ENCODE measurements at places on chromosomes 2 and 18.

- no peak for DNase-seq
Measured at GRCh38 chr18:79011300-79011870, 31.8 kb downstream of the SALL3 start.

GRCh38 chr2:33136566-33136965 is 189.8 kb downstream of the LTBP1 start:
- DNase-seq: no peak

- peak; percentile 89 for DNase-seq
Measured at GRCh38 chr2:121810959-121811853, 55.8 kb downstream of the TSN start.

DNA sequence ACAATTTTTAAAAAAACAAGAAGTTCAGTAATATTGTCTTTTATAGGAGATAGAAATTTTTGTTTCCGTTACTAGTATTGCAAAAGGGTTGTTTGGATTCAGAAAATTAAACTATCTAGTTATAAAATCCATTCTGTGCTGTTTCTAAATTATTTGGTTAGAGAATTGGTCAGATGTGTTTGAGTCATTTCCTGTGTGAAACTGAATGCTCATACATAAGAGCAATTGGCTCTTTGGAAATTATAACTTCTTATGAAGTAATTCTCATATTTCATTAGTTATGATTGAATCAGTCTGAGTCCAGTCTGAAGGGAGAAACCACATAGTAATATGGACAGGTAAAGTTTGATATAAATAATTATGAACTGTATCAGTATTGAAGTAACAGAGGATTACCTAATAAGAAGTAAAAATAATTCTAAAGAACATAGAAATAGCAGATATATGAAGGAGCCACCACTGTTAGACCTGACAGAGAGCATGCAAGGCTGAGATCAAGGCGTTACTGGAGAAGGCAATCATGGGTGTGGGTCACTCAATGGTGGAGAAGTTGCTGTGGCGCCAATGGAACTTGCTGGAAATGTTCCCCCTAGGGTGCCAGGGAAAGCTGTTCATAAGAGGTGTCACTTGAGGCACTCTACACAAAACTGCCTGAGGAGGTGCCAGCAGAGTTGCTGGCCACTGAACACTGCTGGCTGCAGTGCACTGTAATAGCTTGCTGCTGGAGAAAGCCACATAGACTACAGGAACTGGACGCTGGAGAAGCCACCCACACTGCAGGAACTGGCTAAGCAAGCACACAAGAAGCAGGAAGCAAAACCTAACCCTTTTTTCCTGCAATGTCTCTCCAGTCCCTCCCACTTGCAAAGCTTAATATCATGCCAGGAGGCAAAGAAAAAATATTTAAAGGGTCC is 18.0 kb upstream of the FAP start:
- DNase-seq: no peak

- no peak for DNase-seq
Measured at GRCh38 chr18:44968336-44968735, 287.6 kb downstream of the SETBP1 start.

DNA sequence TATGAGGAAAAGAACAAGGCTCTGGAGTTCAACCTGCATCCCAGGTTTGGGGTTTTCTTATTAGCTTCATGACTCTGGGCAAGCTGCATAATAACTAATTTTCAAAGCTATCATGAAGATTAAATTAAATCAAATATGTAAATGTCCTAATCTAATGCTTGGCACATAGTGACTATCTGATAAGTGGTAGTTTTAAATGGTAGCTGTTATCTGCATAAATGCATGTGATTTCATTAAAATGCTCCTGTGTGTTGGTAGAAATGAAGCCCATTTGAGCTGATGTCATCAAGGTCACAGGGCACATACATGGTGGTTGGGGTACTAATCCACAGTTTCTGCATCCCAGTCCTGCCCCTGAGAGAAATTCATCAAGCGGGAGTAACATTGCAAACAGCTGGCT is 428.8 kb downstream of the LRATD1 start:
- no peak for DNase-seq

DNA sequence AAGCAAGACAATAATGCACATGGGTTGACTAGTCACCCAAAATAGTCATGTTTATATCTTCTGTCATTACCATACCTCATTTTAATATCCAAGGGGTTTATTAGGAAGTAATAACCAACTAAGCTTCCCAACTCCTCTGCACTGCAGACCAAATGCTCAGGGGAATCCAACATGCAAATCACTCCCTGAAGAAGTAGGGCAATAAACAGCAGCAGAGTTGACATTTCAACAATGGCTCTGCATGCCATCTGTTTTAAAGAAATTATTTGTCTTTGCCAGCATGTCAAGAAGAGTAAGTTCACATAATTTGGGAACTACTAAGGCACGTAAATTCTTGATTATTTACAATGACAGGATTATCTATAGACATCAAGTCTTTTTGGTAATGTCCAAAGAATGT is 84.4 kb upstream of the LYPD1 start:
- no peak for DNase-seq

GRCh38 chr2:69505710-69506109 is 68.5 kb upstream of the NFU1 start:
- no peak for DNase-seq

GRCh38 chr2:201965550-201965949 is 68.1 kb upstream of the FZD7 start:
- DNase-seq: no peak

GRCh38 chr2:58502931-58503330 is 261.8 kb upstream of the FANCL start:
- no peak for DNase-seq

DNA sequence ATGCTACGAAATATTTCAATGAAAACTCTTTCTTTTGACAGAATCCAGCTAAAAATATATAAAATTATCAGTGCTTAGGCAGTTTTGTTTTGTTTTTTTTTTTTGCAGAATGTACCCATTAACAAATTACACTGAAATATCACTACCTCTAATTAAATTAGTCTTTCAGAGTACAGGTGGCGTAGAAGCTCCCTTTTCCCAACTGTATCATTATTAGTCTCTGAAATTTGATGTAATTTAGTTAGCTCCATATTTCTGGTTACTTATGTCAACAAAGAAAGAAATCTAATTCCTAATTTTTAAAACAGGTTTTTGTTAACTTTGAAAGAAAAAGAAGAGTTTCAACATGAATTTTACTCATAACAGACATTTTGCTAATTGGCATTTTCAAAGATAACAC is 149.2 kb downstream of the CDH2 start:
- DNase-seq: no peak

DNA sequence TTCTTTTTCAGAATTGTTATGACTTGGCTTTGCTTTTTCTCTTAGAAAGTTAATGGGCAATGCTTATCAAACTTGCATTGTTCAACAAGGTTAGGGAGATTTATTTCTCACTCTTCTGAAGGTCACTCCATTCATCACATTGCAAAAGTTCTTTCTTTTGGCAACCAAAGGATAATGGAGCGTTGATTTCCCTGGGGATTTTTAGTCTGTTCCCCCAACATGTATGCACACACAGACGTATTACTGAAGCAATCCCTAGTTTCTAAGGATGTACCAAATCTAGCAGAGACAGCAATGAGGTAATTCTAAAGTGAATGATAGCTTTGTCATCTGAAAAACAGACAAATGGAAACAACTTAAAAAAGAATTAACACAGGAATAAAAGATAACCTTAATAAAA is 349.1 kb downstream of the NYAP2 start:
- DNase-seq: no peak

DNA sequence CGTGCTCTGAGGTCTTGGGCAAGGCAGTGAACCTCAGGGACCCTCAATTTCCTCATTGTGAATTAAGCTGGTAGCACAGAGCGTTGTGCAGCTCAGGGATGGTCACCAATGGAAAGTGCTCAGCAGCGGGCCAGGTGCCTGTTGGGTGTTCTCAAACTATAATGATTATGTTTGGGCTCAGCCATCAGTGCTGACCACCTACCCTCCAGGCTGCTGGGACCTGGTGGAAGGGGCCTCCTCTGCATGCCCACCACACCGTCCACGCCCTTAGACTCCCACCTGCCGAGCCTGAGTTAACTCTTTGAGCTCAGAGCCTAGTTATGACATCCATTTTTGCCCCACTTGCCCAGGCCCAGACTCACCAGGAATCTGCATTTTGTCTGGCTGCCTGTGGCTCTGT is 35.0 kb downstream of the GLI2 start:
- DNase-seq: no peak

DNA sequence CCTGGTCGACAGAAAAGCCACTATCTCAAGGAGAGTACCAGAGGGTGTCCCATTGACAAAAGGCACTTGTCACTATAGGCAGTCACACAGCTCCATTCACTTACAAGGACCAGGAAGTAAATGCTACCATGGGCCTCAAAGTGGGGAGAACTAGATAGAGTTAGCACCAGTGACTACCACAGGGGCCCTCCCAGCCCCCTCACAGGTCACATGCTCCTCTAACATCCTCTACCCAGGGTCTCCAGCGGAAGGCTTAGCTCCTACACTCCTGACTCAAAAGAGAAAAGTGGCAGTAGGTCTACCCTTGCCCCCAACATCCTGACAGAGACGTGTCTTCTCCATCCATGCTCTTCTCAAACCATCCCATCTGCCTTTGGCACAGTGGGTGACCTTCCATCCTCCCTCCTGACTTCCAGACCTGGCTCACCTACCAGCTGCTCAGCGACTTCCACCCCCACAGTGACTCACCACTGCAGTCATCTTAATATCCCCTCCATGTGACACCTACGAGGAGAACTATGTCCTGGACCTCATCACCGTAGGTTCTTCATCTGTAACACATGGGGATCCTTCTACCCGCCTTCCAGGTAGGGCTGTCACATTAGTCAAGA is 5.6 kb upstream of the DNMT3A start:
- no peak for DNase-seq

DNA sequence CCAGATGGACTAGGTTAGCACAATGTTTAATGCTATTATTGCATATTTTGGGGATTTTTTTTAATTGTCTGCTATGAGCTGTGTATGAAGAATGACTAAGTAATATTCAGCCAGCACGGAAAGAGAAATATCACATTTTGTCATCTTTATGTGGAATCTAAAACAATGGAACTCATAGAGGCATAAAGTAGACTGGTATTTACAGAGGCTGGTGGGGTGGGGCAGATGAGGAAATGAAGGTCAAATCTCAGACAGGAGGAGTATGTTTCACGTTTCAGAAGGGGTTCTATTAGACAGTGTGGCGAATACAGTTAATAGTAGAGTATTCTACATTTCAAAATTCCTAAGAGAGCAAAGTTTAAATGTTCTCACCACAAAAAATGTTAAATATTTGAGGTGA is 4.7 kb downstream of the CDH19 start:
- DNase-seq: no peak

- DNase-seq: peak; percentile 97
Measured at GRCh38 chr18:34697891-34698290, 12.2 kb upstream of the DTNA start.

DNA sequence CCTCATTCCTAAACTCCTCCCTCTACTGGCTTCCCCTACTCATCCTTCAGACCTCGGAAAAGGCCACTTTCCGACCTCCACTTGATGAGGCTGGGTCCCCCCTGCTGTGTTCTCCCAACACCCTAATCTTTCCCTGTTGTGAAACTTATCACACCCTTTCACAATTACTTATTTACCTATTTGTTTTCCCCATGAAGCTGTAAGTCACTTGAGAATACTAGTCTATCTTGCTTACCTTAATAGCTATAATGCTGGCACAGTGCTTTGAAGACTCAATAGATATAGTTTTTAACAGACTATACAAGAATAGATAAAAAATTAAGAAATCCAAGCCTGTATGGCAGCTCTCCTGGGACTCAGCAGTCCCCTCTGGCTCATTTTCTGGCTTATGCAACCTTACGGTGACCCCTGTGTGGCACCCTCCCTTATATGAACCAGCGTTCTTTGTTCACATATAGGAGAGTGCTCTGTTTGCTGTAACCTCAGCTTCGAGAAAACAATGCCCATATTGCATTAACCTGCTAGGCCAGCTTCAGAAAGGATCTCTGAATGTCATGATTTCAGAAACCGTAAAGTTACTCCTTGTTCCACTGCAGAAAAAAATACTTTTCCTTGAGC is 220.4 kb upstream of the PKDCC start:
- no peak for DNase-seq

- DNase-seq: no peak
Measured at GRCh38 chr2:142915502-142915901, 38.0 kb downstream of the KYNU start.

DNA sequence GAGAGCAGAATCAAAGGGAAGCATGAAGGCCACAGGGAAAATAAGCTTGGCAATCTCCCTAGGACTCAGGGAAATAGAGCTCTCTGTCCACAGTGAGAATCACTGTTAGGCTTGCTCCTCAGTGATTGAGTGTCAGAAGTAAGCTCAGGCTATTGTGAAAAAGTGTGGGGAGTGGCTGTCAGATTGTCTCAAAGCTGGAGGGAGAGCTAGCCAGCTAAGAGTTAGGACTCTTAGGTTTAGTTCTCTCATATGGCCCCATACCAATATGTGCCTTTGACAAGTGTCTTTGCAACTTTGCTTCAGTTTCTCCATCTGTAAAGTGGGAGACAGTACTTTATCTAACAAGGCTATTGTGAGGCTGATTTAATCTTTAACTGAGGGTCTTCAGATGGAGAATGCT is 17.2 kb downstream of the EIF4E2 start:
- DNase-seq: no peak

- no peak for DNase-seq
Measured at GRCh38 chr18:71849407-71849806, 694.7 kb downstream of the CBLN2 start.

- no peak for DNase-seq
Measured at GRCh38 chr2:192123847-192124246, 70.9 kb downstream of the TMEFF2 start.

DNA sequence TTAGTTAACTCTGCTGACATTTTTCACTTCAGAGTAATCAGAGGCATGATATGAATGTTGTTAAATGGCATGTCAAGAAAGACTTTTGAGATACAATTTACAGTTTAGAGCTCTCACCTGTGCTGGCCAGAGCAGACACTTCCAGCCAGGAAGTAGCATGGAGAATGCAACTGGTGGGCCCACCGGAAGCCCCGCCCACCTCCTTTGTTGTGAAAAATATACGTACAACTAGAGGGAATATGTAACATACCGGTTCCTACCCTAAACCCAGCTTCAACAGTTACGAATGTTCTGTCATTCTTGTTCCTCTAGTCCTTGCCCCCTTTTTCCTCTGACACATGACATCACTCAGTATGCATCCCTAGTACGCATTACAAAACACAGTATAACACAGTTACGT is 70.2 kb upstream of the ITM2C start:
- DNase-seq: no peak

DNA sequence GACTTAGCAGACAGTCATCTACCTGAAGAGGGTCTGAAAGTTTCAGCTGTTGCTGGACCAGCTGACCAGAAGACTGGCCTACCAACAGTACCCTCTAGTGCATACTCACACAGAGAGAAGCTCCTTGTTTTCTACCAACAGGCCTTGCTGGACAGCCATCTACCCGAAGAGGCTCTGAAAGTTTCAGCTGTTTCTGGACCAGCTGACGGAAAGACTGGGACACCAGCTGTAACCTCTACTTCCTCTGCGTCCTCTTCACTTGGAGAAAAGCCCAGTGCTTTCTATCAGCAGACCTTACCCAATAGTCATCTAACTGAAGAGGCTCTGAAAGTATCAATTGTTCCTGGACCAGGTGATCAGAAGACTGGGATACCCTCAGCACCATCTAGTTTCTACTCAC is 63.2 kb downstream of the ALMS1 start:
- DNase-seq: no peak

GRCh38 chr2:154331784-154332183 is 366.7 kb upstream of the KCNJ3 start:
- DNase-seq: no peak

All from NCI-H510A treated with DMSO at 0.1 percent for 48 hours (cell line).